ENCODE measurements at places on chromosomes 1 and 21.

DNA sequence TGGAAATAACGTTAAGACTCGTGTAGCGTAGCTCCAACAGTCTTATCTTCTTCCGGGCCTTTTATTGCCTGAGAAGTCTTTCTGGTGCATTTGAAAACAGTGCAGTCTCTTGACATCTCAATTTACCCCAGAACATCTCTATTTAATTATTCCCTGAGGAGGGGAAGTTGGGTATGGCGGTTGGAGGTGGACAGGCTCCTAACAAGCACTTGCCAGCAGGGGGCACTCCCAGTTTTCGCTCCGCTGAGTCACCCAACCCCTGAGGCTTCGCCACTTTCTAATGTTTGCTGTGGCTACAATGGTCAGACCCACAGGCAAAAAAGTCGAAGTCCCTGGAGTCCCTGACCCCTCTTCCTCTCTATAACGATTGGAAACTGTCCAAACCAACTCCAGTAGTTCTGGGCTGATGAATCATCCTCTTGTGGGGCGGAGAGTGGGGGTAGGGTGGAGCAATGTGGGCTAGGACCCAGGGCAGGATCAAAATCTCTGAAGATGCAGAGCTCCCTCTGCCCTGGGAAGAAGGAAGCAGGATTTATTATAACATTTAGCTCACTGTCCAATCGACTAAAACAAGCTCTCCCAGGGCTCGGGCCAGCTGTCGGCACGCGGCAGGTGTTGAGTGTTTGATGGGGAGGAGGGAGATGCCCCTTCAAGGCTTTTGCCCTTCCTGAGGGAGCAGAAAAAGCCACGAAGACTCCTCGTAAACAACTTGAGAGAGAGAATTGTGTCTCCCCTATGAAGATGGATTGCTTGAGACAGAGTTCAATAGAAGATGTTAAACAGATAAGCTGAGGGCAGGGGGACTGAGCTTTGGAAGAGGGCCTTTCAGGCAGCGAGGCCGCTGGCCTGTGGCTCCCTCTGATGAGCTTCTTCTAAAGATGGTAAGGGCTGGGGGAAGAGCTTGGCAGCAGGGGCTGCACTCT is 85.7 kb downstream of the BRINP2 start:
- DNase-seq: no peak

DNA sequence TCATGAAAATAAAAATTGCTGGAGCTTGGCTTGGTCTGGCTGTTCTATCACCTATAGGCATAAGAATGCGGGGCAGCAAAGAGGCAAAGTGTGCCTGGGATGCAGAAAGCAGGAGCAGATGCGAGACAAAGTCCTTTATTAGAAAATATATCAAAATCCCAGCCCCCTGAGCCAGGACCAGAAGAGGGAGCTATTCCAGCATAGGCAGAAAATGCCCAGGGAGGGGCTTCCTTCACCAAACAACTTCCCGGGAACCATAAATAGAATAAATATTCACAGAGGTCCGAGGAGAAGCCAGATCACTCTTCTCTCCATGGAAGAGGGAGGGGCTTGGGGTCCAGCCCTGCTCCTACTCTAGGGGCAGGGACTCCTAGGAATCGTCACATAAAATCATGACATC is 5.0 kb downstream of the PPOX start:
- DNase-seq: no peak

- no peak for DNase-seq
Measured at GRCh38 chr1:184118046-184118445, 66.5 kb downstream of the TSEN15 start.

GRCh38 chr1:165759095-165759494 is 9.6 kb downstream of the TMCO1 start:
- DNase-seq: no peak

GRCh38 chr1:2979191-2980072 is 41.8 kb upstream of the ACTRT2 start:
- no peak for DNase-seq

DNA sequence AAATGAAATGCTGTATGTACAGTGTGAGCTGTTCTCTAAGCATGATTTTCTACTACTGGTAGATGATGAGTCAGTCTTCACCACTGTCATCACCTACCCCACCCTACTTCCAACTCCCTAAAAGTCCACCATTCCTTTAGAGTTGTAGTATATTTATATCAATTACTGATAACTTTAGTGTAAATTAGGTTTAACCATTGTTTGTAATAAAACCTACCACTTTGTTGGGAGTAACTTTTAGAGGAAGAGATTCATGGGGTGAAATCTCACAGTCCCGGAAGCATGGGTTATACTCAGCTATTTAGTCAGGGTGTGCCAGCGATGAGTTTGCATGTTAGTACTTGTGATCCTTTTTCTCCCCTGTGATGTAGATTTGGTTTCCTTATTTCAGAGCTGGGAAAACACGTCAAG is 17.1 kb downstream of the MORC3 start:
- no peak for DNase-seq

DNA sequence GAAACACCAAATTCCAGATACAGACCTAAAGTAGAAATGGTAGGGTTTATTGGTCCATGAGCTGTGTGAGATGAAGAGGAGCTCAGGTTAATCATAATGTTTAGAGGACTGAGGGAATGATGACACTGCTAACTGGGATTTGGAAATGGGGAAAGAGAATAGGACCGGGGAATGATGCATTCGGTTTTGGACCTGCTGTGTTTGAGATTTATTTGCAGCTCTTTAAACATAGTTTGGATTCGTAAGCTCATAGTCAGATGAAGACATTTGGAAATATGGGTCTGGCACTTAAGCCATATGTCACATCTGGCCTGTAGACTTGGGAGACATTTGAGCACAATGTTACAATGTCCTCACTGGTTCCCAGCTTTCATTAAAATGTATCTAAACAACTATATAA is 127.9 kb upstream of the DUSP10 start:
- DNase-seq: no peak

DNA sequence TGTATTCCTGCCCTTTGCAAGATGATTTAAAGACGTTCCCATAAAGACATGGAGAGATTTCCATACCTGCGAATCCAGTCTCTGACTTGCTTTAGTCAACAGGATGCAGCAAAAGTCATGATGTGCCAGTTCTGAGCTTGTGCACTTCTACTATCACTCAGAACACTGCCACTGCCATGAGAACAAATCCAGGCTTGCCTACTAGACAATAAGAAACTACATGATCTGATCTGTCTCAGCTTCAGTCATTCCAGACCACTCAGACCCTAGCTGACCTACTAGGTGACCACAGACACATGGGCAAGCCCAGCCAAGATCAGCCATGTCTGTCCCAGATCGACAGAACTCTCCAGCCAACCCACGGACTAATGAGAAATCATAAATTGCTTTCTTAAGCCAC is 219.2 kb downstream of the RRAGC start:
- no peak for DNase-seq

- DNase-seq: no peak
Measured at GRCh38 chr1:66729119-66729518, 23.1 kb upstream of the DYNLT5 start.

Data from central memory CD8-positive, alpha-beta T cell (primary cell).